ENCODE measurements at places on chromosomes 16 and 17. TPM values are rescaled to one million over a fixed set of nuclear protein-coding genes. Genes with fewer than 3 reads are reported as not detected.

GRCh38 chr16:56823081-56823733, 41.8 kb upstream of the SLC12A3 start:
- DNase-seq, result no peak
- H3K4me1 ChIP-seq, result no peaks in the 10 kb centered on the region
- no peak overlapping the region for H3K27ac ChIP-seq
- peaks cover 58% of the 10 kb centered on the region for H3K36me3 ChIP-seq
- no peaks in the 10 kb centered on the region for H3K27me3 ChIP-seq

GRCh38 chr16:63287401-63287800, 1251.2 kb upstream of the CDH8 start:
- no peaks in the 10 kb centered on the region for H3K36me3 ChIP-seq
- no peak overlapping the region for H3K27ac ChIP-seq
- peaks cover 13% of the 10 kb centered on the region for H3K4me1 ChIP-seq
- H3K4me3 ChIP-seq, result no peak overlapping the region
- no peaks in the 10 kb centered on the region for H3K27me3 ChIP-seq

NPIPA3 gene
- total RNA-seq, result 0.85 TPM

MOSMO gene
- 12.1 TPM for total RNA-seq

DNA sequence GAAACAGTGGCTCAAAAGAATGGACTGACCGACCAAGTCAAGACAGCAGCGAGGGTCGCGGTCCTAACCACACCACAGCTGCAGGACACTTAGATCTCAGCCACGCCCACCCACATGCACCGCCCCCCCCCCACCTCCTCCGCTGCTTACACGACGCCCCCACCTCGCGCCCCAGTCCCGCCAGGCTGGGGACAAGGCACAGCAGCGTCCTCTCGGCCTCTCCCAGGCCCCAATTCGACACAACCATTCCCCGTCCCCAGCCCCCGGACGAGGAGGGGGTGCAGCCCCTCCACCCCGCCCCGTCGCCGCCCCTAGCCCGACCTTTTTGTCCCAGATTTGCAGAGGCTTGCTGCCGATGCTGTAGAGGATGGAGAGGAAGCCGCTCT, 477 bp downstream of the CFAP20 start:
- H3K36me3 ChIP-seq, result no peaks in the 10 kb centered on the region
- DNase-seq, result peak; percentile 15
- H3K4me3 ChIP-seq, result peak overlapping the region; percentile 97
- H3K4me1 ChIP-seq, result peaks cover 58% of the 10 kb centered on the region
- peak overlapping the region; percentile 96 for H3K27ac ChIP-seq

DNA sequence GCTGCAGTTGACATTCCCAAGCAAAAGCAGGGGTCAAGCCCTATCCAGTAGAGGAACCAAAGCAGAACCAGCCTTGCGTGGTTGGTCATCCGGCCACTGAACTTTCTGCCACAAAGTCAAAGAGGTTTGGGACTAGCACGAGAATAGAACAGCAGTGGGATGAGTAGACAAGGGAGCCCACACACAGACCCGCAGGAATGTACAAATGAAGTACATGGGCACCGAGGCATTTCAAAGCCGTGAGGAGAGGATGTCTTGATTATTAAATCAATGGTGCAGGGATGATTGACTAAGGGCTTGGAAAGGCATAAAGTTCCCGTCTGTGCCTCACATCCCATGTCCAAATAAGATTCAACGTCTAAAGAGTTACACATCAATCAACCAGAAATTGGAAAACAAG, 81.8 kb upstream of the TBC1D3K start:
- H3K27me3 ChIP-seq, result peaks cover 97% of the 10 kb centered on the region
- no peak overlapping the region for H3K4me3 ChIP-seq
- no peaks in the 10 kb centered on the region for H3K36me3 ChIP-seq

KRT20 gene
- total RNA-seq, result not detected

ODAD4 gene
- total RNA-seq, result 1.3 TPM

DNA sequence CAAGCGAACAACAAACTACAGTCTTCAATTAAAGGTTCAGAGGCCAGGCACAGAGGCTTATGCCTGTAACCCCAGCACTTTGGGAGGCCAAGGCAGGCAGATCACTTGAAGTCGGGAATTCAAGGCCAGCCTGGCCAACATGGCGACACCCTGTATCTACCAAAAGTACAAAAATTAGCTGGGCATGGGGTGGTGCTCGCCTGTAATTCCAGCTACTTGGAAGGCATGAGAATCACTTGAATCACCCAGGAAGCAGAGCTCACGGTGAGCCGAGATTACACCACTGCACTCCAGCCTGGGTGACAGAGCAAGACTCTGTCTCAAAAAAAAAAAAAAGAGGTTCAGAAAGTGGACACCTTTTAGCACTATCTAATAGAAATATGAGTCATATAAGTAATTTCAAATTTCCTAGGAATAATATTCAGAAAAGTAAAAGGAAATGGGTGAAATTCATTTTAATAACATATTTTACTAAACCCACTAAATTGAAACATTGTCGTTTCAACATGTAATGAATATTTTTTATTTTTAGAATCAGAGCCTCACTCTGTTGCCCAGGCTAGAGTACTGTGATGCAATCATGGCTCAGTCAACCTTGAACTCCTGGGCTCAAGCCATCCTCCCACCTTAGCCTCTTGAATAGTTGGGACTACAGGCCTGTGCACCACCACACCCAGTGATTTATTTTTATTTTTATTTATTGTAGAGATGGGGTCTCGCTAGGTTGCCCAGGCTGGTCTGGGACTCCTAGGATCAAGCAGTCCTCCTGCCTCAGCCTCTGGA, 15.2 kb upstream of the MARCHF10 start:
- peaks cover 13% of the 10 kb centered on the region for H3K4me1 ChIP-seq
- H3K4me3 ChIP-seq, result no peak overlapping the region
- H3K27ac ChIP-seq, result no peak overlapping the region
- no peak for DNase-seq
- H3K27me3 ChIP-seq, result peaks cover 12% of the 10 kb centered on the region
- no peaks in the 10 kb centered on the region for H3K36me3 ChIP-seq

DNA sequence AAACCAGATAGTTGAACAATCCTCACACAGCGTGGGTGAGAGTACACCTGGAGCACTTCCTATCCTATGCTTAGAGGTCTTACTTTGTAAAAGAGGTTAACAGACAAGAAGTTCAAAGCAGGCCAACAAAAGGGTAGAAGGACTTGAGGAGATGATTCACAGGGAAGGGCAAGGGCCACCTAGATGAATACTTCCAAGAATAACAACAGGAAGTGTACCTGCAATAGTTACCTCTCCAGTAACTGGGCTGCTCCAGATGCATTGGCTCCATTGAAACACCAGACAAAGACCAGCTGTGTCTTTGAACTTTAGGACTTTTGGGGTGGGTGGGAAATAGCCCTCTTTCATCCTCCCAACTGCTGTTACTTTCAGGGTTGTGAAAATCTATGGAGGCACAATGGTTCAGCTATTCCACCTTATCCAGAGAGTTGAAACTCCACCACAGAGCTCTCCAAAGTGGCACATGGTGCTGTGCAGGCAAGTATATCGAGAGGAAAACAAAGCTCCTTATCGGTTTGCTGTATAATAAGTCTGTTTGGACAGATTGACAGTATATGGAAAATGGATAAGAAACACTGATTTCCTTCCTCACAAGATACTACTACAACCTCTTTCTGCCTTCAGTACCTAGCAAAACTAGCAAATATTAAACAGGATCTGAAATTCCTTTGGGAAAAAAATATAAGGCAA, 22.7 kb downstream of the RNF43 start:
- H3K27ac ChIP-seq, result no peak overlapping the region
- peaks cover 11% of the 10 kb centered on the region for H3K4me1 ChIP-seq
- no peak overlapping the region for H3K4me3 ChIP-seq

NPIPA2 gene
- total RNA-seq, result 3.6 TPM

DNA sequence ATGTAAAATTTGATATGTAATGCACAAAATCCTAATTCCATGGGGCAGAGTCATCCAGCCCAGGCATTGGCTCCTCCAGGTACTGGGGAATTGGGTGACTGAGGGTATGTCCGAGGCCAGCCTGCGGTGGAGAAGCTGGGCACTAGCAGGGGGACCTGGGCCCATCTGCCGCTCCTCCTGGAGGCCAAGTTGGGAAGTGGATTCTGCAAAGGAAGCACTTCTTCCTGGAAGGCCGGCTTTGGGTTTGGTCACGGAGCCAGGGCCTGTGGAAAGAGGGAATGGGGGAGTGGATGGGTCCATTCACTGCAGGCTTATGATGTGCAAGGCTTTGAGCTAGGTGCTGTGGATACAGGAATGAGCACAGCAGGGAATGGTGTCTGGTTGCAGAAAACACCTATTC, 85.8 kb downstream of the GNAO1 start:
- no peaks in the 10 kb centered on the region for H3K36me3 ChIP-seq
- H3K27me3 ChIP-seq, result no peaks in the 10 kb centered on the region
- no peak overlapping the region for H3K27ac ChIP-seq

SYT17 gene
- 0.49 TPM for total RNA-seq

- no peak overlapping the region for H3K4me3 ChIP-seq
- H3K27ac ChIP-seq, result peak overlapping the region; percentile 74
- no peaks in the 10 kb centered on the region for H3K36me3 ChIP-seq
These were observed 45.1 kb upstream of the ZNF750 start for GRCh38 chr17:82884970-82885353.

DNA sequence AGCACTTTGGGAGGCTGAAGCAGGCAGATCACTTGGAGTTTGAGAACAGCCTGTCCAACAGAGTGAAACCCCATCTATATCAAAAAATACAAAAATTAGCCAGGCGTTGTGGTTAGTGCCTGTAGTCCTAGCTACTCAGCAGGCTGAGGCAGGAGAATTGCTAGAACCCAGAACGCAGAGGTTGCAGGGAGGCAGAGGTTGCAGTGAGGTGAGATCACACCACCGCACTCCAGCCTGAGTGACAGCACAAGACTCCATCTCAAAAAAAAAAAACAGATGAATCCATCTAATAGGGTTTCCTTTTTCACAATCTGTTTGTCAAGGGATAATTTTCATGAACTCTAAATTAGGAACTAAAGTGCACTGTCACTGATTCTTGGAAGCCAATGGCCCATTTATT, 99.0 kb downstream of the PARN start:
- no peak overlapping the region for H3K27ac ChIP-seq
- H3K36me3 ChIP-seq, result no peaks in the 10 kb centered on the region
- H3K27me3 ChIP-seq, result no peaks in the 10 kb centered on the region
- no peak overlapping the region for H3K4me3 ChIP-seq

SBK1 gene
- 2.3 TPM for total RNA-seq

GRCh38 chr17:56160422-56160821, 7.1 kb downstream of the ANKFN1 start:
- H3K27ac ChIP-seq, result no peak overlapping the region
- H3K4me1 ChIP-seq, result no peaks in the 10 kb centered on the region
- H3K36me3 ChIP-seq, result no peaks in the 10 kb centered on the region
- H3K27me3 ChIP-seq, result peaks cover 24% of the 10 kb centered on the region
- no peak for DNase-seq

- no peaks in the 10 kb centered on the region for H3K36me3 ChIP-seq
- no peak for DNase-seq
- H3K27ac ChIP-seq, result no peak overlapping the region
- H3K4me1 ChIP-seq, result peaks cover 9% of the 10 kb centered on the region
These were observed 18.2 kb upstream of the NXPH3 start for GRCh38 chr17:49557312-49558024.

MSRB1 gene
- 32.7 TPM for total RNA-seq

DNA sequence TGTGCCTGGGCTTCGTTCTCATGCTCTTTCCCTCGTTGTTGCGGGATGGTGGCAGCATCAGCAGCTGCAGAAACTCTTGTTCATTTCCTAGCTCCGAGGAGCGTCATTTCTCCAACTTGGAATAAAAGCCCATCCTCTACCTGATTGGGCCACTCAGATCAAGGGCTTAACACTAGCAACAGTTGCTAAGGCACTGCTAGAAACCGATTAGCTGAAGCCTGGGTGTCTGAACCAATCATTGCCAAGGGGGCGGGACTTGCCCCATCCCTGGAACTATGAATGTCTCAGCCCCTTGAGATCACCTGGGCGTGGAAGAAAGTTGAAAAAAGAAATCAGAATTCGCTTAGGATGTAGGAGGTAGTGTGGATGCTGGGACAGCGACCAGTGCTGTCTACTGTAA, 145.3 kb downstream of the FOXL1 start:
- peaks cover 9% of the 10 kb centered on the region for H3K27me3 ChIP-seq
- peaks cover 11% of the 10 kb centered on the region for H3K4me1 ChIP-seq
- no peaks in the 10 kb centered on the region for H3K36me3 ChIP-seq
- H3K4me3 ChIP-seq, result no peak overlapping the region
- no peak for DNase-seq
- no peak overlapping the region for H3K27ac ChIP-seq

GRCh38 chr17:1590029-1590746, 27.6 kb upstream of the PITPNA start:
- H3K4me3 ChIP-seq, result no peak overlapping the region
- H3K36me3 ChIP-seq, result peaks cover 1% of the 10 kb centered on the region
- H3K27me3 ChIP-seq, result no peaks in the 10 kb centered on the region
- peak; percentile 74 for DNase-seq
- peak overlapping the region; percentile 91 for H3K27ac ChIP-seq
- H3K4me1 ChIP-seq, result peaks cover 31% of the 10 kb centered on the region

DNA sequence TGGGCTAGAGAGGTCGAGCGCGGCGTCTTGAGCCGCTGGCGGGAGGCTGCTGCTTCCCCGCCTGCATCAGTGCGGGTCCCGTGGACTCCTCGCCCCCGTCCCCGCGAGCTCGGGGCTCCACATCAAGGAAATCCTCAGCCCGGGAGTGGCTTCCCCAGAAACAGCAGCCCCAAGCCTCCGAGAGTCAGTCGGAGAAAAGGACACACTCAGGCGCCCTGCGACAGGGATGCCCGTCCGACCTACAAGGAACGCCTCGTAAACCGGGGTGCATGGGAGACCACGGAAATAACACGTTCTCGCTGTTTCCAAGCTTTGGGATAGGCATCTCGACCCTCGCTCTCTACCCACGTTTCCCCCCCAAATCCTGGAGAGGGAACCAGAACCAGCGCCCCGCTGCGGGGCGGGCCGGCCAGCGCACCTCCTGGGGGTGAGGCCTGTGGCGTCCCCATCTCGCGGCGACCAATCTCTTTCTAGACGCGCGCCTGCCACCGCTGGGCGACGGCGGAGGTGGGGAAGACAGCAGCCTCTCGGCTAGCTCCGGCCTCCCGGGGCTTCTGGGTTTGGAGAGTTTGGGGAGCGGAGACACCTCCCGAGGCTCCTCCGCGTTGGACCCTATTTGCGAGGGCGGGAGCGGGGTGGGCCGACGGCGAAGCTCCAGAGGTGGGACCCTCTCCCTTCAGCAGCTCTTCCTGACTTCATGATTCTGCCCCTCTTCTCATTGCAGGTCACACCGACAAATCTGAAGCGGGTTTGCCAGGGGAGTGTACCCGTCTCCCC, 759 bp upstream of the TP53I13 start:
- H3K4me1 ChIP-seq, result peaks cover 76% of the 10 kb centered on the region
- peak overlapping the region; percentile 92 for H3K27ac ChIP-seq
- peaks cover 3% of the 10 kb centered on the region for H3K36me3 ChIP-seq
- peak; percentile 73 for DNase-seq

- H3K27me3 ChIP-seq, result no peaks in the 10 kb centered on the region
- H3K27ac ChIP-seq, result peak overlapping the region; percentile 79
- peak overlapping the region; percentile 44 for H3K4me3 ChIP-seq
- H3K36me3 ChIP-seq, result peaks cover 3% of the 10 kb centered on the region
- DNase-seq, result no peak
These were observed 167.1 kb downstream of the CMIP start for GRCh38 chr16:81611721-81612120.

GRCh38 chr17:82605939-82606600, 42.2 kb downstream of the WDR45B start:
- DNase-seq, result no peak
- H3K4me1 ChIP-seq, result peaks cover 32% of the 10 kb centered on the region
- peaks cover 48% of the 10 kb centered on the region for H3K36me3 ChIP-seq
- H3K27me3 ChIP-seq, result no peaks in the 10 kb centered on the region
- H3K27ac ChIP-seq, result no peak overlapping the region

ITGAD gene
- total RNA-seq, result not detected

CARD14 gene
- 0.49 TPM for total RNA-seq
